ENCODE measurements at places on chromosomes 11 and 22.
A peak's percentile ranks its signal among the peaks of the same experiment; 100 is the strongest.

DNA sequence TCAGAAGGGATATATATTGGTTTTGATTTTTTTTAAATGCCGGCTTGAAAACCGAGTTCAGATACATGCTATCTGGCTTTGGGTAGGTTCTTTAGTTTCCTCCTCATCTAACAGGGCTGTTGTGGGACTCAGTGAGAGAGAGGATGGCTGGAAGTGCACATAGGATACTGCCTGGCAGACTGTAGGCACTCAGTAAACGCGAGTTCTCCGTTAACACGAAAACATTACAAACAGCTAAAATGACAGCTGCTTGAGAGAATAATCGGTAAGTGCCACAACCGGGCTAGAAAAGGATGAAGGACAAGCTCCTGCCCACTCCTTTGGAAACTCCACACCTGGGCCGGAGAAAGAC, 369 bp downstream of the XRRA1 start:
- no peak for DNase-seq
- H3K4me1 ChIP-seq = peaks cover 33% of the 10 kb centered on the region
- peak overlapping the region; percentile 93 for H3K27ac ChIP-seq

- no peak for DNase-seq
- H3K27me3 ChIP-seq = no peaks in the 10 kb centered on the region
- no peak overlapping the region for H3K4me3 ChIP-seq
- no peak overlapping the region for H3K27ac ChIP-seq
Observed at GRCh38 chr22:24326266-24326665, 55.6 kb downstream of the SPECC1L start.

DNA sequence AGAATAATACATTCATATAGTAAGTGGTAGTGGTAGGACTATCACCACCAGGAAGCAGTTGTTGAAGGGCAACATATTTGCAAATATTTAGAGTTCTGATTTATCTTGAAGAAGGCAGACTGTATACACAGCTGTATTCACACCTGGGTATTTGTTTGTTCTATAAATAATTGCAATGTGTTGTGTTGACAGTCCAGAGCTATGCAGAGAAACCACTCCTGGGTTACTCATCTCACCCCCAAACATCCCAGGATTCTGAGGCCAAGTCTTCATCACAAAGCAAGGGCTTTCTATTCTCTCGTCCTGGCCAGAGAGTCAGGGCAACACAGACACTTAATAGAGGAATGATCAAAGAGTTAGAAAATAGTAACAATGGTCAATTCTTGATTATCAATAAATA, 102.1 kb upstream of the FAT3 start:
- H3K27me3 ChIP-seq = no peaks in the 10 kb centered on the region
- no peak overlapping the region for H3K4me3 ChIP-seq
- no peak for DNase-seq

DNA sequence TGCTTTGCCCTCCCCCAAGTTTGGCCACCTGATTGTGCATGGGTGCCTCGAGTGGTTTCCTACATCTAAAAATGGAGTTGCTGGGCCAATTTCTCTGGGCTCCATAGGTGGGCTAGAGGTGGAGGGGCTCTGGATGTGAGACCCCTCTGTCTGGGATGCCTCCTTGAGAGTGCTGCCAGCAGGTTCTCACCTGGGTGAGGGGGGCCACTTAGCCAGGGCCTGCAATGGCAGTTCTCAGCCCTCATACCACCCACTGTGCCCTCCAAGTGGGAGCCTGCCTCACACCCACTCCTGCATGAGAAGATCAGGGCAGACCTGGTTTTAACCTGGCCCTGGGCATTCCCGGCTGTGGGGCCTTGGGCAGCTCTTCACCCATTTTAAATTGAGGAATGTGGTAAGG, 83.9 kb downstream of the CABIN1 start:
- H3K27ac ChIP-seq = no peak overlapping the region
- H3K36me3 ChIP-seq = peaks cover 21% of the 10 kb centered on the region
- H3K27me3 ChIP-seq = no peaks in the 10 kb centered on the region
- no peaks in the 10 kb centered on the region for H3K4me1 ChIP-seq

DNA sequence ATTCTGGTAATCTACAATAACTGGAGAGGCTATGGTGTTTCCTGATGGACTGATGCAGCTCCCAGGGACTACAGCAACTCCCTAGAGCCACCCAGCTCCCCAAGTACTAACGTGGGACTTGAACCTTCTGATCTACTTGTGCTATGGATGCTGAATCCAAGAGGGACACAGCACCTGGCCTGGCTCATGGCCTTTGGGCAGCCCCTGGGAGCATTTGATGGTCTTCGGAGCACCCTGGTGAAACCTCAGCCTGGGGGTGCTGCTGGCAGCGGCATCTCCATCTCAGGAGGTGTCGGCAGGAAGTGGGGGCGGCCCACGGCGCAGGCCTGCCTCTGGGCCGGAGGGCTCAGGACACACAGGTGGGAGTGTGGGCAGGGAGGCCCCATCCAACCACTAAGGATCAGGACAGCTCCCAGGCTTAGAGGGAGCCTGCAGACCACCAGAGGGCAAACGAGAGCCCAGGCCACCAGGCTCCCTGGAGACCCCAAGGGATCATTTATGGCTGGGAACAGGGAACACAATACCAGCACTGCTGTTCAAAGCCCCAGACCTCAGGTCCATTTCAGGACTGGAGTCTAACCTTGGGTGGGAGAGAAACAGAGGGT, 8.7 kb downstream of the EHD1 start:
- H3K36me3 ChIP-seq = peaks cover 23% of the 10 kb centered on the region
- no peak overlapping the region for H3K4me3 ChIP-seq
- DNase-seq = no peak
- peak overlapping the region; percentile 80 for H3K27ac ChIP-seq
- H3K4me1 ChIP-seq = peaks cover 68% of the 10 kb centered on the region

DNA sequence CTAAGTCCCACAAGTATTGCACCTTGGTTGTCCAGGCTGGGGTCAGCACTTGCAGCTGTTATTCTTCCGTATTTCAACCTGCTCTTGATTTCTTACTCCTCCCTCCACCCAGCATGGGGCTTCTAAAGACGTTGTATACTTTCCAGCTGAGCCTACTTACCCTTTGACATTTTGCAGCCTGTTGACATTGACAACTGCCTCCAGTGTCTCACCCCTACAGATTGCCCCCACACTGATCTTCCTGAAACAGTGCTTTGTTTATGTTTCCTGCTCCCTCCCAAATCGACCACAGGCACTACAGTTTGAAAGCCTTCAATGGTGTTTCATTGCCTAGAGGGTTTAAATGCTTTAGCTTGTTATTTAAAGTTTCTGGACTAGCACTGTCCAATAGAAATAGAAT, 56.6 kb downstream of the FAM83F start:
- H3K36me3 ChIP-seq = no peaks in the 10 kb centered on the region
- H3K4me1 ChIP-seq = peaks cover 10% of the 10 kb centered on the region
- H3K4me3 ChIP-seq = no peak overlapping the region

GRCh38 chr11:3161720-3162409, 3.2 kb downstream of the OSBPL5 start:
- no peak for DNase-seq
- no peak overlapping the region for H3K4me3 ChIP-seq
- H3K4me1 ChIP-seq = peaks cover 23% of the 10 kb centered on the region
- no peaks in the 10 kb centered on the region for H3K36me3 ChIP-seq
- no peak overlapping the region for H3K27ac ChIP-seq
- H3K27me3 ChIP-seq = peaks cover 12% of the 10 kb centered on the region
